Amygdala (tissue), 56 donors: ENCODE measurements at places on chromosomes 13 and 19.

DNA sequence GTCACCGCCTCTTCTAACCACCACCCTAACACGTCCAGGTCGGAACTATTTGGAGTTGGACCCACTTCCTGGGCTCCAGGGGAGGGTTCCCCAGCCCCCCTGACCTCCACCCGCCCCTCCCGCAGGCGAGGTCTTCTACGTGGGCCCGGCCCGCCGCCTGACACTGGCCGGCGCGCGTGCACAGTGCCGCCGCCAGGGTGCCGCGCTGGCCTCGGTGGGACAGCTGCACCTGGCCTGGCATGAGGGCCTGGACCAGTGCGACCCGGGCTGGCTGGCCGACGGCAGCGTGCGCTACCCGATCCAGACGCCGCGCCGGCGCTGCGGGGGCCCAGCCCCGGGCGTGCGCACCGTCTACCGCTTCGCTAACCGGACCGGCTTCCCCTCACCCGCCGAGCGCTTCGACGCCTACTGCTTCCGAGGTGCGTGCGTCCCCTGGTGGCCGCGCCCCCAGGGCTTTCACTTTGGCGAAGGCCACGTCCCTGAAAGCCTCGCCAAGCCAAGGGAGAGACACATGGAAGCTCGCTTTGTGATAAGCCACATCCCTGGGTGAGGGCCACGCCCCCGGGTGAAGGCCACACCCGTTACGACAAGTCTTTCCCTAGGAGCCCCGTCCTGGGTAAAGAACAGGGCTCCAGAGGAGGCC, 13.2 kb downstream of the NCAN start:
- DNase-seq = no peak

GRCh38 chr19:29528946-29529645, 3.3 kb downstream of the VSTM2B start:
- no peak for DNase-seq

DNA sequence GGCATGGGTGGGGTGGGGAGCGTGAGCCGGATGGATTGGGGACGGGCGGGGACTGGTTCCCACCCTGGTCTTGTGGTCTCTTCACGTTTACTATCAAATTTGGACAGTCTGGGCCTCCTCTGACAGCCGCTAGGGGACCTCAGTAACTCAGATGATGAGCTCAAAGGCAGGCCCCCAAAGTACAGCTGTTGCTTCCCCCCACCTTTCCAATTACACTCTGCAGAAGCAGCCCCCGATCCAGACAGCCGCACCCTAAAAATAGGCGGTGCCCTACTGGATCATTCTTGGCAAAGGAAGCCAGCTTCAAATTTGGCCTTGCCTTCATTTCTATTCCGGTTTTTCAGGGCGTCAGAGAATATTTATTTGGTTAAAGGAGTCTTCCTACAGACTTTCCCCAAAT, 1.9 kb upstream of the FOXO1 start:
- no peak for DNase-seq

DNA sequence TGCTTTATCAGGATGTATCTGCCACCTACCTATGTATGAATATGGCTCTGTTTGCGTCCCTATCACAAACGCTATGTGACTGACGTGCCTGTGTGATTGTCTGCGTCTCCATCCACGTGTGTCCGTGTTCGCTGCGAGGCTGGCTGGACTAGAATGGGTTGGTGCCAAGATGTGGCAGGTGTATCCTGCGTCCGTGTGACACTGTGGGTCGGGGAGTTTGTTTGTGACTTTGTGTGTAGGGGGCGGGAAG, 6.7 kb upstream of the HOOK2 start:
- no peak for DNase-seq

GRCh38 chr19:19748249-19748938, 15.5 kb upstream of the ZNF14 start:
- DNase-seq = no peak

DNA sequence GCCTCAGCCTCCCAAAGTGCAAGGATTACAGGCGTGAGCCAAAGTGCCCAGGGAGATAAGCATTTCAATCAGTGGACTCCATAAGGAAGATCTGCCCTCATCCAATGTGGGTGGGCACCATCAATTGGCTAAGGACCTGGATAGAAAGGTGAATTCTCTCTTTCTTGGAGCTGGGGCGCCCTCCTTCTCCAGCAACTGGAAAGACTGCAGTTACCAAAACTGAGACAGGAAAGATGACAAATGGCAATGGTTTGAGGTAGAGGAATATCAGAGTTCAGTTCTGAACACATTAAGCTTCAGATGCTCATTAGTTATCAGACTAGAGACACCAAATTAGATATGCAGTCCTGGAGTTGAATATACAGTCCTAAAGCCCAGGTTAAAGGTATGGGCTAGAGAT, 10.5 kb upstream of the ELF1 start:
- no peak for DNase-seq

DNA sequence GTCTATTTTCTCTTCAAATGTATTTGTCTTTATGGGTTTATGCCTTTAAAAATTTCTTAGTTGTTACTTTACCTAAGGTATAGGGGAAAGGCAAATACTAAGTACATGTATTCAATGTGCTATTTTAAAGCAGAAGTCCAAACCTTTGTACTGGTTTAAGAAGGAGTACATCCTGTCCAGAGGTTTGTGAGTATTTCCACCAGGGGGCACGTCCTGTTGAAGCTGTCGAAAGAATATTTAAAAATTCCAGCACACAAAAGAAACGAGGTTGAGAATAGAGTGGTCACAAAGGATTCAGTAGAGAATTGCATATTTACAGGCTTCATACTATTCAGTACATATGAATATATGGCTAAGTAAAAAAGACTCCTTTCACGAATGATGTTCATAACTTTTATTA, 59.8 kb downstream of the URI1 start:
- DNase-seq = no peak

DNA sequence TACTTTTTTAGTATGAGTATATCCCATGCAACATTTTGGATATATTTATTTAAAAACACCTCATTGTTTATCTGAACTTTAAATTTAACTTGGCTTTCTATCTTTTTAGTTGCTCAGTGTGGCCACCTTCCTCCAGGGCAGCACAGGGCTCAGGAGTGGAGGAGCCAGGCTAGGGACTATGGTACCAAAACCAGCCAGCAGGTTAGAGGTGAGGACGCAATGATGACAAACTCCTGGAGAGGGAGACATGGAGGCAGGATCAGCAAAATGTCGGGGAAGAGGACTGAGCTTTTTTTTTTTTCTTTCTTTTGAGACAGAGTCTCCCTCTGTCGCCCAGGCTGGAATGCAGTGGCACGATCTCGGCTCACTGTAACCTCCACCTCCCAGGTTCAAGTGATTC, 29.6 kb upstream of the CALM3 start:
- DNase-seq = no peak

DNA sequence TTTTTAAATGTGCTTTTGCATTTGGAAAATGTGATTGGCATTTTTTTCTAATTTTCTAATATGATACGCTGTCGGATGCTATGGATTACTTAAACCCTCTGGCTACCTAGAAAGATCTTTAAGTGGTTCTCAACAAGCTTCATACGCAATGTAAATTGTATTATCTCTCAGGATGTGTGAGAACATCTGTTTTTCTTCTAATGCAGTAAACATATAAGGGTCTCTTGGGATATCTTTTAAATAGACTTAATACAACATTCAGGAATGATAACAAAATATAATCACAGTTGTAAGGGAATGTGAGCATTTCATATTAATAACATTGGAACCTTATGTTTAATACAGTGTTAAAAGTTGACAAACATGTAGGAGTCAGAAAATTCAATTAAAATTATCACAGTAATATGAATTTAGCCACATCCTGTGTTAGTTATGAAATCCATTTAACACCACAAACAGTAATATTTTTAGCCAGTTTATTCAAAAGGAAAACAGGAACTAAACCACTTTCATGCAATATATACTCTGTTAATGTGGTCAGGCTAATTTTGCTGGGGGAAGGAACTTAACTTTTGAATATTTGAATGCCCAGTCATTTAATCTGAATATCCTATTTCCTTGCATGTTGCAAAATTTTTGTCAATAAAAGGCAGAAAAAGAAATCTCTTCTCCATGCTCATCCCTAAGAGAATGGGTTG, 15.0 kb upstream of the ALOX5AP start:
- DNase-seq = no peak

- DNase-seq = no peak
These were observed 4.4 kb downstream of the CKAP2 start for GRCh38 chr13:52459668-52460067.

GRCh38 chr19:49210108-49210900, 52.7 kb downstream of the TRPM4 start:
- DNase-seq = no peak

- no peak for DNase-seq
These were observed 4.1 kb downstream of the ACP4 start for GRCh38 chr19:50794074-50794875.

DNA sequence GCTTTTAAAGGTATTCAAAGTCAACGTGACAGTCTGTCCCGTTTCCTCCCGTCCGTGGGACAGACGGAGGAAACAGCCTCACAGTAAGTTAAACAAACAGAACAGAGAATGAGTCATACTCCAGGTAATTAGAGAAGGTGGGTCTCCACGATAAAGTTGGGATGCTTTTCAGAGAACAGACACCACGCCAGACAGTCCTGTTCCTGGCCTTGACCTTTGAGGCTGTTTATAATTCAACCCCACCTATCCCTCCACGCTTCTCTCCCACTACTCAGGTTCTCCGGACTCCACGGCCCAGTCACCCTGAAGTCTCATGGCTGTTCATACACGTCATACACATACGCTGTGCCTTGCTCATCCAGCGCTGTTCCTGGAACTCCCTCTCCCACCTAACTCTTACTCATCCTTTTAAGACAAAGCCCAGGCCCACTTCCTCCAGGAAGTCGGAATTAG, 42.5 kb downstream of the ARHGEF18 start:
- DNase-seq = no peak

DNA sequence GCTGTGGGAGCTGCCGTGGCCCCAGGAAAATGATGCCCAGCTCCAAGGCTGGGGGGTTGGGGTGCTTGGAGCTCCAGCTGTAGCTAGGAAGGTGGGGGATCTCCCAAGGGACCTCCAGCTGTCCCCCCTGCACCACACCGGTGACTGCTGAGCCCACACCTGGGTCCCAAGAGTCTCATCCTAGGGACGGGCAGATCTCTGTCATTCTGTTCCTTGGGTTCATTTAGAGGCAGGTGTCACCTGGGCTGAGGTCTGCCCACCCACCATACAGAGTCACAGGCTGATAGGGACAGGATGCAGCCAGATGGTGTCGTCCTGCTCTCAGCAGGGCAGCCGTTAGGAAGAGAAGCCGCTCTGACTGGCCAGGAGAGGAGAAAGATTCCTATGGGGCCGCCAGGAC, 5.3 kb downstream of the F2RL3 start:
- no peak for DNase-seq
